ENCODE measurements at places on chromosomes 13 and 19.

GRCh38 chr13:51996641-51997040 lies 14.6 kb downstream of the ATP7B start:
- no peak for DNase-seq

DNA sequence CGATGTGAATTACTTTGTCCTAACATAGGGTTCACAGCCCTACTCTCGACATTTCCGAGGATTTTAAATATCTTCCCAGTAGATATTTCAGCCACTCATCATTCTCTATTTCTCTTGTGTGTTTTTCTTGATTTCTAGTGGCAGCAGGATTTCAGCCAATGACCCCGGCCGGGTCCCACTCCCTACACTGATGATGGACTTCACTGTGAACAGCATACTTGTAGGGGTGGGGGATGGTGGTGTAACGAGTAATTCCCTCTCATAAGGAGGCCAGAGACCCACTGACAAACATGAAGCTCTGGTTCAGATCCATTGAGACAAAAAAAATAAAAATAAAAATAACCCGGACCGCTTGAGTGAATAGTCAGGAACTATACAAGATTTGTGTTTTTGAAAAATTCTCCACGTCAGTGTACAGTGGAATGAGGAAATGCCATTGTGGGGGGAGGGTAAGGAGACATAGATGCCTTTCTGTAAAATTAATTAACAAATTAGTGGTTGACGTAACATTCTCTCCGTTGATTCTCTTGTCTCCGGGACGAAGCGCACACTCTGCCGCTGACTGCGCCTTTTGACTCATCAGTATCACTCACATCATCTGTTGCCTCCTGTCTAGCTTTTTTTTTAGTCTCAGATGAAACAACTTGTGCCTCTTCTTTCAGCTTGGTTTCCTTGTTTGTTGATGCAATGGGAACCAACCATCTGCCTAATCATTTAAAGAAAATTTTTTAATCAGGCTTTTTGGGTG lies 48.8 kb upstream of the IRS2 start:
- no peak for DNase-seq

GRCh38 chr13:24459234-24459633 lies 53.3 kb downstream of the PARP4 start:
- DNase-seq: peak; percentile 5

- DNase-seq: peak; percentile 25
Observed at GRCh38 chr13:41053384-41053826, 7.9 kb upstream of the WBP4 start.

DNA sequence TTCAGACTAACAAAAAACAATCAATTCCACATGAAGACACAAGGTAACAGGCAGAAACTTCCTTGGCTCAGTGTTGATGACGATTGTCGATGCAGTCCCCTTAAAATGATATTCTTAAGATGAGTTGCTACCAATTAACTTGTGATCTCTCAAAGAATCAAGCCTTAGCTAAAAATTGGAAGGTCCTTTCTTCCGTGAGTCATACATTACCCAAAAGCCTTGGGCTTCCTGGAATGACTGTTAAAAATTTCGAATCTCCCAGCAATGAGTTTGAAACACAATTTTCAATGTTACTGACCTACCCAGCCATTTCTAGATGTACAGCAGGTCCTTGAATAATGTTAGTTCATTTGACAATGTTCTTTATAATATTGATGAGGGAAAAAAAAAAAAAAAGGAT lies 28.0 kb upstream of the RB1 start:
- DNase-seq: no peak

- no peak for DNase-seq
Observed at GRCh38 chr19:37077501-37077933, 716 bp upstream of the ZNF420 start.

- no peak for DNase-seq
Observed at GRCh38 chr19:1230783-1231489, 6.9 kb downstream of the CBARP start.

GRCh38 chr13:29858667-29859066 lies 8.2 kb upstream of the UBL3 start:
- no peak for DNase-seq

- DNase-seq: peak; percentile 34
Observed at GRCh38 chr19:42092350-42092749, 16.4 kb downstream of the ZNF574 start.

DNA sequence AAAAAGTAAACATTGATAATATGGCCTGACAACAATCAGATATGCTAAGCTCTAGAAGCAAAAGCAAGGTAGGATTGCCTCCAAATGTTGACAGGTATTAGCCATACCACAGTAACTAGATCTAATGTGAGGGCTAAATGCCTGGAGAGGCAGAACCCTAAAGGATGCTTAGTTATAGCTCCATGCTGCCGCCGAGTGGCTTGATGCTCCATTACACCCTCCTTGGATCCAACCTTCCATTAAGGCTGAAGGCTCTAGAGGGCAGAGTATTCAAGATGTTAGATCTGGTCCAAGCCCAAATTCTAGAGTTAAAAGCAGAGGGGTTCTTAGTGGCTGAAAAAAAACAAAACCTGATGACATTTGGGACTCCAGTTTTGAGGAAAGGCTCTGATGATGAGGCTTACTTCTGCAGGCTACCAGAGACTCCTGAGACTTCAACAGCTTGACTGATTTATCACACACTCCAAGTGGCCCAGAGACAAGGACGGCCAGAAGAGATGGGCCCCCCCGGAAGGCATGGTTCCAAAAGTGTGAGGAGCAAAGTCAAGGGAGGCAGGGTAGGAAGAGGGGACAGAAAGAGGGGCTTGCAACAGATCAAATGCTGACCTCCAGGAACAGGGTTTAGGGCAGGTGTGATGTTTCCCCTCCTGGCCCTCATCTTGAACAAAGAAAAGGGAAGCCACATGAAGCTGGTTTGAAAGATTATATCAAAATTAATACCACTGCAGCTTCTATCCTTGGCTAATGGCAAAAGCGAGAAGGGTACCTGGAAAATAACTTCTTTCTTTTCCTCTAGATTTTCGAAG lies 21.9 kb upstream of the CPB2 start:
- peak; percentile 63 for DNase-seq

DNA sequence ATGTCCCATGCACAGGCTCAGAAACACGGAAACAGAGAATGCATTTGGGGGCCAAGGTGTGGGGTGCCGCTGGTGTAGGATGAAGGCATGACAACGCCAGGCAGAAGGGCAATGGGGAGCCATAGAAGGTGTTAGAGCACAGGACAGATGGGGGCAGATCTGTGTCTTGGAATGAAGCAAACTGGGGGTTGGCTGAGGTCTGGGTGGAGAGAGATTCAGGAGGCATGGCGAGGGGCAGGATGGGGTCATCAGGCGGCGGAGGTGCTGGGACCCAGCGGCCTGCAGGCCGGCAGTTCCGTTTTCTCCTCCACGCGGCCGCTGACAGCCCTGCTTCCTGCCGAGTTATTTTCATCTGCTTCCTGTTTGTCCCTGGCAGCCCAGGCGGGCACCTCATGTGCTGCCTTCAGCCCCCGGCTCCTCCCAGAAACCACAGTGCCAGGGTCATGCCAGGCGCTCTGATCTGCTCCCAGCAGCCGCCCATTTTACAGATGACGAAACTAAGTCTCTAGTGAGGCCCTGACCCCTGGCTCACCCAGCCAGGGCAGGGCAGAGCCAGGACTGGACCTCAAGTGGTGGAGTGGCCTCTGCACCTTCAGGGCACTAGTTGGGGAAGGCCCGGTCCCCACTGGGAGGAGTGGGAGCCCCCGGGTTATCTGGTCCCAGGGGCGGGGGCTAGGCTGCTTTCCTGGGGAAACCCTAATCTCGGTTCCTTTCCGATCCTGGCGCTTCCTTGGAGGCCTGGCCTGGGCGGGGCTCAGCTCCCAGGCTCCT lies 2.2 kb downstream of the ARHGAP45 start:
- DNase-seq: peak; percentile 86

DNA sequence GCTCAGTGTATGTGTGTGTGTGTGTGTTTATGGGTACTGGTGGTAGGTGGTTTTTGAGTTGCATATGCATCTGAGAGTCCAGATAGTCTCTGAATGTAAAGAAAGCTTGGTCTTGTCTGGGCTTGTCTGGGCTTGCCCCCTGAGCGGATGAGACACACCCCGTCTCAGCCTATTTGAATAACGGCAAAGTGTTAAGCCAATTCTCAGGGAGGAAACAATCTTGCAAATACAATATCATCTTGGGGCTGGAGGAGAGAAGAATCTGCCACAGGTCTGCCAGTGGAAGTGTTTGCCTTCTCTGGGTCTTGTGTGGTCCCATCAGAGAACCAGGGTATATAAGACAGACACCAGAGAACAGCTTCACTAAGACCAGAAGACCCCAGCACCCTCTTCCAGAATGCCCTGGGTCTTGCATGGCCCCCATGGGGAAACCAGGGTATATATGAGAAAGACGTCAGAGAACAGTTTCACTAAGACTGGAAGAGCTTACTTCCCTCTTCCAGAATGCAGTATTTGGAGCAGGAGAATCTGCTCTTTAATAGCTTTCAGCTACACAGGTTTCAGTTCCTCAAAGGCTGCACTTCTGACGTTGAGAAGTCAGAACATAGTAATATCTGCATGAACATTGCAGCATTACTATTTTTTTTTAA lies 13.3 kb downstream of the CD70 start:
- DNase-seq: peak; percentile 33

GRCh38 chr13:22198001-22198400 lies 527.1 kb downstream of the FGF9 start:
- DNase-seq: no peak

GRCh38 chr13:41674246-41674645 lies 216.9 kb downstream of the RGCC start:
- no peak for DNase-seq

DNA sequence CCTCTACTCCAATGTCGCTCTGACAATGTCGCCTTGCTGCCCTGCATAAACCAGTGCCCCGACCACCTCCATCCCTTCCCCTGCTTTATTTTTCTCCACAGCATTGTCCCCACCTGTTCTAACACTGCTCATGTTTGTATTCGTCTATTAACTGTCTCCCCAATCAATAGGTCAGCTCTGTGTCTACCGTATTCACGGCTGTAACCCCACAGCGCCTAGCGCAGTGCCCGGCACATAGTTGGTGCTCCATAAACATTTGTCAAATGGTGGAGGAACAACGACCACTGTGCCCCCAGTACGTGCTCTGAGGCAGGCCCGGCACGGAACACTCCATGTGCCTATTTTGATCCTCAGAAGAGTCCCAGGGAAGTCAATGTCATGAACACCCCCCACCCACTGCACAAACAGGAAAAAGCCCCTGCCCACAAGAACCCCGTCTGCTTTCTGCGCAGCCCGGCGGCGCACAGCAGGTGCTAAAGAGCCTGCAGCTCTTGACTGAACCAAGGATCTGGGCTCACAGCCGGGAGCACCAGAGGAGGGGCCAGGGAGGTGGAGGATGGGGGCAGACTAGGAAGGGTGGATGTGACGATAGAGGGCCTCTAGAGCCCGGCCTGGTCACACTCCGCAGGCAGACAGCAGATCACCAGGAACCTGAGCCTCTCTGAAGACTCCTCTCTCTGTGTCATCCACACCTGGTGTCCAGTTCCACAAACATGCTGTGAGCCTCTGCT lies 1.8 kb upstream of the CEACAM16 start:
- DNase-seq: no peak

Measured in CD4-positive, alpha-beta T cell treated with Interferon alpha-2 for 1 hour (primary cell).